ENCODE measurements at places on chromosomes 13 and 19.

GRCh38 chr13:20080377-20081164 is 80.3 kb downstream of the GJA3 start:
- no peak for DNase-seq

DNA sequence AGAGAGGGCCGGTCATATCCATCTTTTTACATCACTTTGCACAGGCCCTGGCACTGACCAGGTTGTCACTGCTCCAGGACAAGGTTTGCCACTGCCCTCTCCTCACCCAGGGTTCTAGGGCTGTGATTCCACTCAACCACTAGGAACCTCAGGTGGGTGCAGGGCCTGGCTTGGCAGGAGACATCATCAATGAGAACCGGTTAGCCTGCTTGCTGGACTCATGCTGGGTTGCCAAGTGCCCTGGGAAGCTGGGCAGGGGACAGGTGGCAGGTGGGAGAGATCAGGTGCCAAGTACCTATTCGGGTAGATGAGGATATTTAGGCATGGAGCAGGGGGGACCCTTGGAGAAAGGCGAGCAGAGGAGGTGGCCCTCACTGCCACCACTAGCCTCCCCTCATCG is 4.2 kb upstream of the CERS4 start:
- DNase-seq = peak; percentile 43

DNA sequence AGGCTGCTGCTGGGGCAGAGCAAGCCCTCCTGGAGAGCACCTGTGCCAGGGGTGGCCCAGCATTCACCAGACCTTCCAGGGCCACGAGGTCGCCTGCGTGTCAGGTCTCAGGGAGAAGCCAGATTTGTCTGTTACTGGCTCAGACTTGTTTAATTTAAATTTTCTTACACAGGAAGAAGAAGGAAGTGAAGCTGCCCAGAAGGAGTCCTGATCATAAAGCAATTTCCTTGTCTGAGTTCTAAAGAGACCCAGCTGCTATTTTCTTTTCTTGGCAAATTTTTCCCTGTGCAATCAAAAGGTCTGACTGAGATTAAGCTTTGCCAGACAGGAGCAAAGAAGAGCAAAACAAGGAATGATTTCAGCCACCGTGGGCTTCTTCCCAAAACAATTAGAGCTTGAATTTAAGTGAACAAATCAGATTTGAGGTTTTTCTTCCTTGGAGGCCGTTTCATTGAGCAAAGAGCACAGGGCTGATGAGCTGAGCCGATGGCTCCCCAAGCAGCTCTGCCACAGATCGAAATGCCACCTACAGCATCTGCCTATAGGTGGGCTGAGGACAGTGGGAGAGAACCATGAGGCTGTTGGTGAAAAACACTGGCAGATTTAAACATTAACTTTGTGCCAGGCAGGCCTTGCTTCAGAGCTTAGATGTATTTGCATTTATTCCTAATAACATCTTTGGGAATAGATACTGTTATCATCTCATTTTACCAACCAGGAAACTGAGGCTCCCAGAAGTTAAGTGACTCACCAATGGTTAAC is 40.1 kb downstream of the HSPH1 start:
- DNase-seq = no peak

GRCh38 chr19:35569281-35569781 is 5.9 kb upstream of the ATP4A start:
- no peak for DNase-seq

DNA sequence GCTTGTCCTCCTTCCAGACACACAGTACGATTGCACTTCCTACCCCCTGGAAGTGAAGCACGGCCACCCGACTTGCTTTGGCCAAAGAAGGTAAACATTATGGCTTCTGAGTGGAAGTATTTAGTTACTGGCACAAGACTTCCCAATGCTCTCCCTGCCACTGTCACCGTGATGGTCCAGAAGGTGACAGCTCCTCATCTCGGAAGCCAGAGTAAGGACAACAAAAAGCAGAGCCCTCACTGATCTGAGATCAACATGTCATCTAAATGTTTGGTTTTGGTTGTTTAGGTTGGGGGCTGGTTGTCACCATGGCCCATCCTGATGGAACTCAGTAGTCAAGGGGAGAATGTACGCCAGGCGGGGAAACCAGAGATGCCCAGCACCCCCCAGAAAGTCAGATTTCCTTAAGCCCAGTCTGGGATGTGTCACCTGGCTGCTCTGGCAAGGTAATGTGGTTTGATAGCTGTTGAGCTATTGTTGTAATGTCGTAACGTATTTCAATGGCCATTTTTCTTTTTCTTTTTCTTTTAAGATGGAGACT is 170.1 kb upstream of the ZNF536 start:
- no peak for DNase-seq

DNA sequence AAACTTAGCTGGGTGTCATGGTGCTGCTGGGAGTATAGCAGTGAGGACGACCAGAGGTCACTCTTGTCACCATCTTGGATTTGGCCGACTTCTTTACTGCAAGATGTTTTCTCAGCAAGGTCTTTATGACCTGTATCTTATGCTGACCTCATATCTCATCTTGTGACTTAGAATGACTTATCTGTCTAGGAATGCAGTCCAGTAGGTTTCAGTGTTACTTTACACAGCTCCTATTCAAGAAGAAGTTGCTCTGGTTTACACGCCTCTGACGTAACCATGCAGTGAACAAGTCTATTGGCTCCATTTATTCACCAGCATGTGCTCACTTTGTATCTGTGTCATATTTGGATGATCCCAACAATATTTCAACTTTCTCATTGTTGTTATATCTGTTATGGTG is 26.7 kb downstream of the ZNF850 start:
- no peak for DNase-seq

GRCh38 chr13:95251641-95252040 is 49.6 kb downstream of the ABCC4 start:
- no peak for DNase-seq

DNA sequence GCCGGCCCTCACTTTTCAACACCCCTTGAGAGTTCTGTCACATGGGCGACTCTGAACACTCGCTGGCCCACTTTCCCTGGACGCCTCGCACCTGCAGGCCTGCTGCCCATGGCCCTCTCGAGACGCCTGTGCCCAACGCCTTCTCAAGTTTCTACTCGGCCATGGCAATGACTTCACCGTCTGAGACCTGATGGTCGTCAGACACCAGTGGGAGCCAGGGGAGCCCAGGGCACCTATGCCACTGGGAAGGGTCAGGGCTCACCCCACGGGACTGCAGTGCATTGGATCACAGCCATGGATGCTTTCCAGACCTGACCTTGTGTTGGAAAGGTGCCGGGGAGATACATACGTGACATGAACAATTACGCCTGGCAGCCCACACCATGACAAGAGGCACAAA is 60.1 kb downstream of the KLF2 start:
- DNase-seq = no peak

- peak; percentile 77 for DNase-seq
Observed at GRCh38 chr13:29709407-29710069, 114.0 kb upstream of the SLC7A1 start.

DNA sequence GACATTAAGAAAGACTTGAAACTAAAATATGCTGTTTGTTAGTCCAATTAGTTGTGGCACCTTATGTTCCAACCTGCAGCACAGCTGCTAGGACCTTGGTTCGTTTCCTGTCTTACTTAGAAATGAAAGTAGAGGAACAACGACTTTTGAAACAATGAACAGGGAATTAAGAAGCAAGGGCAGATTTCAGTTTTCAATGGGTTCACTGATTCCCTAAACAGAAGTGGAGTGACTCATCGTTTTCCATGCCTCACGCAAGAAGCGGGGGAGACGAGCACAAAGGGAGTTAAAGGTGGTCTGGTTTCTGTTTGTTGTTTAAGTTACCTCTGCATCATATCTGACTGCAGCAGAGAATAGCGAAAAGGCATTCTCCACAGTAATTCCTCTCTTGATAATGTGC is 44.8 kb downstream of the PHF11 start:
- no peak for DNase-seq

DNA sequence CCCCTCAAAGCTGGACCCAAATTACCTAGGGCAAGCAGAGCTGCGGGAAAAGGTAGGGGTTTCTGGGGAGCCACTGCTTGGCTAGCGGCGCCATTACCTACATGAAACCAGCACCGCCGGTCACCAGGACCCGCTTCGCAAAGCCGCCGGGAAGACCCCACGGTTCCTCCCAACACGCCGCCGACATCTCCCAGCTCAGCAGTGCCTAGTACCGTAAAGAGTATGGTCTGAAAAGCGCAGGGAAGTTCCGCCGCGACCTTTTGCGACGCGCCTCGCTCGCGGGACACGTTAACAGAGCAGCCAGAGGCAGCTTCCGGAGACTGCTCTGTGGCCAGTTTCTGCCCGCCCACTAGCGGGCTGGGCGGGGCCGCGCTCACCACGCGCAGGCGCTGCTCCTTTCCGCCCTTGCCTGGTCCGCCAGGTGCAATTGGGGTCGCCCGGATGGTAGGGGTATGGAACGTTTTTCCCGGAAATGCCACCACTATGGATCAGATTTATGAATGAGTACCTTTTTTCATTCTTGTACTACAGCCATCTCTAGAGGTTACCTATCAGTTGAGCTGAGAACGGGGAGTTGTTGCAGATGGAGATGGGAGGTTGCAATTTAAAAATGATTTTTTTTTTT is at the start of gene TGDS:
TGDS (minus strand) TSS at position 203 of the 625 bp plus-strand sequence; CDS start at position 187, 16 bp downstream.
- DNase-seq = peak; percentile 96

GRCh38 chr19:42422901-42423461 is 4.2 kb downstream of the LIPE start:
- DNase-seq = no peak

- DNase-seq = no peak
Observed at GRCh38 chr13:23993680-23993985, 96.3 kb upstream of the C1QTNF9B start.

GRCh38 chr13:87872813-87873212 is 201.6 kb downstream of the SLITRK5 start:
- DNase-seq = no peak
